ENCODE measurements at places on chromosomes 7 and 10.

DNA sequence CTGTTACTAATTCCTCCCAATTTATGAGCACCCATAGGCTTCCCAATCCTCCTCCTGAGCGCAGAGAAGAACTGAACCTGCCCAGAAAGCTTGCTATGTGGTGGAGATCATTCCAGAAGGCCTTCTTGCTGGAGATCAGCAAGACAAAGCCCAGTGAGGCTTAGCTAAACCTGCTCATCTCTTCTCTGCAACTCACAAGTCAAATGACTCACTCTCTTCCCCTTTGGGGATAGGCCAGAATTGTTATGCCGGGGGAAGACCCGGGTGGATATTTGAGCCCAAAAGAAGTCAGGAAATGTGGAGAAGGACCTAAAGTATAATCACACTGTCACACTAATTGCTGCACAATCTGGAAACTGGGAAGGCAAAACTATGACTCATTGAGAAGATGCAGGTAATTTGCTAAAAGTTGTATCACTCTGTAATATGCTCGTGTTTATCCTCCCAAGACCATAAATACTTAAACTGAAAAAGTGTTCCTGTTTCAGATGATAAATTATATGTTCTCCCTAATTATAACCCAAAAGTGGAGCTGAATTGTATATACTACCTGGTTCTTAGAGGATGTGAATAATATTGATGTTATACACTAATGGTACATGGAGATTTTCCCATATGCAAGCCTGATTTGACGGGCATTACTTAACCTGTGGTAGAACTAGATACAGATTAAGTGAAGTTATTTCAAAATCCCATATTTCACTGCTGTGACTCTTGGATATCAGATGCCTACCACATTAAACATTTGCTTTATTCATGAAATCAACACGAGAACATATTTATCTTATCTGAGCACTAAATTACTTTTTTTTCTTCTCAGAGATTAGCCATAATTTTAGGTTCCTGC lies 6.4 kb downstream of the NEBL start:
- DNase-seq, result no peak

DNA sequence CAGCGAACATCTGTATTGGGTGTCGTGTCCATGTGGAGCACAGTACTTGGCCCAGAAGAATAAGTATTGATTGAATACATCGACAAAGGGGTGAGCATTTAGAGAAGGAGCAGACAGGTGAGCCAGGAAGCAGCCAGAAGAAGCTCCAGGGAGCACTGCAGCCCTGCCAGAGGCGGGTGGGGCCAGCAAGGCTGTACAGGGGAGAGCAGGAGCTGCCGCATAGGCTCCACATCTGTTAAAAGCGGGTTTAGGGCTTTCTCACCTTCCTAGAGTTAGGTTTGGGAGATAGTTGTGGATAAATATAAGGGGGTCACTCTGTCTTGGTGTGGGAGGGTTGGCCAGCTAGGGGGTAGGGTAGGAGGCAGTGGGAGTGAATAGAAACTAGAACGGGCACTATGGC lies 1.3 kb upstream of the CPA1 start:
- DNase-seq, result no peak

- no peak for DNase-seq
These were observed 220.3 kb downstream of the STK31 start for GRCh38 chr7:23930312-23930711.

DNA sequence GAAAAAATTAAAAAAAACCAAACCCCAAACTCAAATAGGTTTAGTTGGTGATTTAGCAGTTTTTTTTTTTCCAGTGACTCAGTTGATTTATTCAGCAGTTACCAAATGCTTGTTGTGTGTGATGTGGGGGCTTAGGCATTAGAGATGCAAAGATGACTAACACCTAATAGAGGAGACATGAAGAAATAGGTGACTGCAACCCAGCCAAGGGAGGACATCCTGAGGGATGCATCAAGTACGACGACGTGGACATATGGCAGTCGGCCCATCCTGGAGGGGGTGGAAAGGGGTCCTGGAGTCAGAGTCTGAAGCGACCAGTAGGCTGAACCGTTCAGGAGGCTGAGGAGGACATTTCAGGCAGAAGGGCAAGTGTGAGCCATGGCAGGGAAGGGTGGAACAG lies 35.5 kb downstream of the LRMDA start:
- DNase-seq, result no peak

DNA sequence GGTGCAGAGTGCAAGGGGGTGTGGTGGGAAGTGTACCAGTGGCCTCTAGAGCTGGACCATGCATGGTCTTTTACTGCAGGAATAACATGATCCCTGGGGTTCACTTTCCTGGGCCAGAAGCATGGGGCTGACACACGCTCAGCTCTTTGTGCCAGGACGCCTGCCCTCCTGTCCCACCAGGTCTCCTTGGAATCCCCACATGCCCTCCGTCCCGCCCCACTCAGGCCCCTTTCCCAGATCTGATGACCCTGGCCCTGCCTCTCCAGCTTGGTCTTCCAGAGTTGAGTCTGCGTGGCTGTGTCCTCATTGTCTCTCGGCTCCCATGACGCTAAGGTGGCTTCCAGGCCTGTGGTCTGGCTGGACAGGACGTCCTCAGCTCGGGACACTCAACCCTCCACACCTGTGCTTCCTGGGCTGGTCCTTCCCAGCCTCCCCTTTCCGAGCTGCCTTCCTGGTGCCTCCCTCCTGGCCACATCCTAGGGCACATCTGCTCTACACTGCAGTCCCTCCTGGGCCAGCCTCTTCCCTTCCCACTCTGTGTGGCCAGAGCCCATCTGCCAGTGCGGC lies 249.5 kb upstream of the SHH start:
- DNase-seq, result no peak

GRCh38 chr10:51156926-51157325 lies 82.6 kb downstream of the PRKG1 start:
- DNase-seq, result no peak

DNA sequence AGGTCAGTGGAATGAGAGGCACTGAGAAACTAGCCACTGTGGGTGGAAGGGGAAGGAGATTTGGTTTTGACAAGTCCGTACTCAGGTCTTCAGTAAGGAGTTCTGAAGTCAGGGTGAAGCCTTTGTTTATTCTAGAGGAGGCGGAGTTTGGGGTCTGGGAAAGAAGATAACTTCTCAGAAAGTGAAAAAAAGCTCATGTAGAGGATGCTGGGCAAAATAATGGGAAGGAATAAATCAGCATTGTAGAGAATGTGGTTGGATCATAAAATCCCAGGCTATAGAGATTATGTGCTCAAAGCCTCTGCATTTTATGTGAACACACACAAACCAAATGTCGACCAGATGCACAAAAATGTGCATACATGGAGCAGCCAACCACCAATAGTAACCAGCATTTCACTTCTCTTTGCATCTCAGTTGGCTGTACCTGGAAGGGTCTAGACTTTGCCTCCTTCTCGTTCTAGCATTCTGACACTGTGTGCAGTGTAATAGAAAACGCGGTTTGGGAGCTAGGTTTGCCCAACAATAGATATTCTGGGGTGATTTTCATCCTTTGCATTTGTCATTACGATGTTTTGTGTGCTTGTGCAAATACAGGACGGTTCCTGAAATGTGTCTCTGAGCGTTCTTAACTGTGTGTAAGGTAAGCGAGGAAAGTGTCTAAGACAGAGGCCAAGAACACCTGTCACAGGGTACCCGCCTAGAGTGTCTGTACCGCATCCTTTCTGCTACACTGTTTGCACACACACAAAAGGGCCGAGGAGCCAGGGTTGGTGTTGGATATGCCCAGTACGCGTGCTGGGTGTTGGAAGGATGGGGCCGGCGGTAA lies 603 bp upstream of the HECW1 start:
- no peak for DNase-seq

GRCh38 chr7:28024786-28025334 lies 155.7 kb downstream of the JAZF1 start:
- no peak for DNase-seq

GRCh38 chr10:48748573-48748972 lies 63.9 kb downstream of the WDFY4 start:
- no peak for DNase-seq

GRCh38 chr7:148110097-148110868 lies 480.3 kb upstream of the C7orf33 start:
- DNase-seq, result no peak

GRCh38 chr10:34254596-34254995 lies 560.5 kb downstream of the PARD3 start:
- no peak for DNase-seq

GRCh38 chr7:25234336-25234735 lies 6.0 kb upstream of the NPVF start:
- DNase-seq, result no peak

DNA sequence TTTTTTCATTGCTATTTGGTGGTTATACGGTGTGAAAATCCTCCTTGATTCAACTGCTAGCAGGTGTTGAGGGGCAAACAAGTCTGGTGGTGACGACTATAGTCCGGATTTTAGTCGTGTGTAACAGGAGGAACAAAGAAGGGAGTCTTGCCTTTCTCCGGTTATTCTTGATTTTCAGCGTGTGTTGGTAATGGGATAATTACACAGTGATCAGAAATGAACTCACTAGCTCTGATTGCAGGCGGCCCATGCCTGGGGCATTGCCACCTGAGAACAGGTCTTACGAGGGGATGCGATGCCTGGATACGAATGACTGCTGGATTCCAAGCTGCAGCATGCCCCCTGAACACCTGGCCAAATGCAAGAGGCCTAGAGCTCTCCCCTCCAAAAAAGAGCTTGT lies 72.8 kb downstream of the CAMK1D start:
- no peak for DNase-seq

GRCh38 chr7:14717816-14718215 lies 184.7 kb downstream of the DGKB start:
- no peak for DNase-seq

DNA sequence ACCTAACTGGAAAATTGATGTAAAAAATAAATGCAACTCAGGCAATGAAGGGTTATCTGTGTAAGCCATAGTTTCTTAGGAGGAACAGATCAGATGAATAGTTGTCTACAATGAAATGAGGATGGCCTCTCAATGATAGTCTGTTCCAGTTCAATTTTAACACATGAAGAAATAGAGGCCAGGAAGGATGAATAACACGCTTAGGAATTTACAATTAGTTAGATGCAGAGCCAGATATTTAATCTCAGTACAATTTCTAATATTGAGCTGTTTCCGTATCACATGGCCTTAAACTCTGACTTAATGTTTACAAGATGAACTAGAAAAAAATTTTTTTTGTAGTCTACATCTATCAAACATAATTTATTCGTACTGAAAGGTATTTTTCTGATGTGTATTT lies 176.6 kb downstream of the GALNT11 start:
- no peak for DNase-seq

DNA sequence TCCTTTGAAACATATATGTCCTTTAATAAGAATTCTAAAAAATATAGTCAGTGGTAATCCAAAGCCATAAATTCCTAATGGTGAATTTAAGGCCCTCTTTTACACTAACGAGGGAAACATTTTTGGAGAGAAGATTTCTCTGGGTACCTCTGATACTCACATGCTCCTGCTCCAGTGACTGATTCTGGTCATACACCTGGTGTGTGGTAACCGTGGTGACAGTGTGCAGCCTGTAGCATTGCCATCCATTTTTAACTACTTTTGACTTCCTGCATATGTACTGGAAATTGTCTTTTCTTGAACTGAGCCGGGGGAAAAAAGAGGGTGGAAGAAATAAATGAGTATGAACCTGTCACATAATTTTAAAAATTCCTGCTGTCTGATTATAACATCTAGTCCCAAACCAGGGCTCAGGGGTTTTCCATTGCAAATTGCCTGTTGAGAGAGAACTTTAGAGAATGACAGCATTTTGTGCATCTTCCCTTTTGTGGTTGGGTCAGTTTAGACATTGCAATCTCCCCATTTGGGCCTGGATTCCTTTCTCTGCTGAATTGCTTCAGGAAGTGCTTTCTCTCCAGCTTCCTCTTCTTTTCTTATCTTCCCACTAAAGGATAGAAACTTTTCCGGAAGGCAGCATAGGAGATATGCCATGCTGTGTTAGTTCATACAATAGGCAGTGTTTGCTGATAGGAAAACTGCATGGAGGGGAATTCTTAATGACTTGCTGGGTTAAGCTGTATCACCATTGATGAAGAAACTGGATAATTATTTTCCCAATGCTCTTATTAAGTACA lies 125.5 kb downstream of the GRM3 start:
- DNase-seq, result no peak

GRCh38 chr10:35699848-35700486 lies 57.9 kb upstream of the FZD8 start:
- DNase-seq, result no peak

DNA sequence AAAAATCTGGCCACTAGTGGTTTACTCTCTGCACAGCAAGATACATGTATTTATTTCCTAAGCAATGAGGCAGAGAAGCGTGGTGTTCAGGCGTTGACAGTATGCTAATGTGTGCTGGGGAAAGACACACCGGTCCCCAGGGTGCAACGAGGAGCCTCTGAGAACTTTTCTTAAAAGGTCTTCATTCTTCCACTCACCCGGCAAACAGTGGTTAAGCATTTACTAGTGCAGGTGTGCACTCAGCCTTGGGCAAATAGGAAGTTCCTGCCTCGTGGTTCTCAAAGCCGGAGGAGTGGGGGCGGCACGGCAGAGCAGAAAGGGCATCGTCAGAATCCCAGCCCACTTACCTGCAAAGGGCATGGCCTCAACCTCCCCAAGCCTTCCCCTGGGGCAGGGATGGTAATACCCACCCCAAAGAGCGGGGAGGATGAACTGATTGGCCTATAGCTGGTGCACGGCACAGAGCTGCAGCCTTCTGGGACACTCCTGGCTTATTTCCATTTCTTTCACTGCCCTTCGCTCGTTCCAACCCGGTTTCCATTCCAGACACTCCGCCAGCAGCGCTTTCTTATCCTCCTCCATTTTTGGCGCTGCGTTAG lies 184.3 kb upstream of the CTBP2 start:
- DNase-seq, result no peak

DNA sequence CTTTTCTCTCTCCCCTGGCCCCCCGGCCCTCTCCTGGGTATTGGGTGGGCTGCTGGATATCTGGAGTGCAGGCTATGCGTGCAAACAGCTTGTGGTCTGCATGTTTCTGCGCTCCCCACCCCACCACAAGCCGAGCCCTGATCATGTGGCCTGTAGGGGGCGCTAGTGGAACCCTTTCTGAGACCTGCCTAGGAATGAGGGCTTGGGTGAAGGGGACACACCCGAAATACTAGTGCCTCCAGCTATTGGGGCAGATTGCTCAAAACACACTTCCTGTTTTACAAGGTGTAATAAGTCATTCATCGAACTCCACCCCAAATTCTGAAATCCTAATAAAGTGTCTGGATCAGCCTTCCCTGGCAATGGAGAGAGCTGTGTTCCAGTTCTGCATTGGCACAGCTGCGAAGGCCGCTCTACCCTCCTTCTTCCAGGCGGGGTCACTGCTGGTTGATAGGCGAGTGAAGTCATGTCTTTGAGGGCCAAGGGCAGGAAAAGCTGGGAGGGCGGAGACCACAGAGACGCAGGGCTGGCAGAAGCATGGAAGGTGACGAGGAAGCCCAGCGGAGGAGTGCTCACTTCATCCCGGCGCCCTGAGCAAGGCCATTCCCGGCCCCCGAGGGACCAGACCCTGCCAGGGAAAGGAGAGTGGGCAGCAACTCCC lies 19.8 kb upstream of the PRRT4 start:
- DNase-seq, result no peak

- no peak for DNase-seq
These were observed 34.7 kb downstream of the ALOX5 start for GRCh38 chr10:45408421-45409319.

GRCh38 chr10:80699602-80700039 lies 161.9 kb downstream of the SH2D4B start:
- DNase-seq, result peak; percentile 87

- no peak for DNase-seq
These were observed 267.1 kb downstream of the ELMO1 start for GRCh38 chr7:37181550-37181932.

- no peak for DNase-seq
These were observed 142.2 kb upstream of the VWC2 start for GRCh38 chr7:49631071-49631815.
